ENCODE measurements at places on chromosomes 13 and 19.

DNA sequence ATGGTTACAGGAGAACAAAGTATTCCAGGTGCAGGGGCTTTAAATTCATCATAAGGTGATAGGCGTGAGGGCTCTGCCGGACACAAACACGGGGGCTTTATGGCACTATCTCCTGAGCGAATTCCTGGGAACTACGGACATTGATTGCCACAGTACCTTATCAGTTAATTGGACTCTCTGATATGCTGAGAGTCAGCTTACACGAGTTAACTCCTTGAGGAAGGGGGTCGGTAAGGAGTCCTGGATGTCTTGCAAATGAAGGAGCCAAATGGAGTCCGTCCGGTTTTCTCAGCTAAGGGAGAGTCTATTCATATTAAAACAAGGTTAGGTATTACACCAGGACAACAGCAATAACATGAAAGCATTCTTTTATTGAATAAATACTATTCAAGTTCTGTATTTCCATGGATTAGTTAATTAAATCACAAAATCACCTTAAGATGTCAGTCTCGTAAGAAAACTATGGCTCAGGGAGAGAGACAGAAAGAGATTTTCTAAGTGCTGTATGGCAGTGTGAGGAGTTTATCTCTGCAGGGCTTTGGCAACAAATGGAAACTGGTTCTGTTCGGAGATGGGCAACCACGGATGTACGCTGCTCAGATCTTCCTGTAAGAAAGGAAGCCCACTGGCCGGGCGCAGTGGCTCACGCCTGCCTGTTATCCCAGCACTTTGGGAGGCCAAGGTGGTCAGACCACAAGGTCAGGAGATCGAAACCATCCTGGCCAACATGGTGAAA lies 26.2 kb upstream of the HIF3A start:
- no peak for DNase-seq

- no peak for DNase-seq
Observed at GRCh38 chr13:24802074-24802473, 38.1 kb downstream of the RNF17 start.

- DNase-seq, result no peak
Observed at GRCh38 chr13:19587635-19588300, 26.4 kb upstream of the TPTE2 start.

DNA sequence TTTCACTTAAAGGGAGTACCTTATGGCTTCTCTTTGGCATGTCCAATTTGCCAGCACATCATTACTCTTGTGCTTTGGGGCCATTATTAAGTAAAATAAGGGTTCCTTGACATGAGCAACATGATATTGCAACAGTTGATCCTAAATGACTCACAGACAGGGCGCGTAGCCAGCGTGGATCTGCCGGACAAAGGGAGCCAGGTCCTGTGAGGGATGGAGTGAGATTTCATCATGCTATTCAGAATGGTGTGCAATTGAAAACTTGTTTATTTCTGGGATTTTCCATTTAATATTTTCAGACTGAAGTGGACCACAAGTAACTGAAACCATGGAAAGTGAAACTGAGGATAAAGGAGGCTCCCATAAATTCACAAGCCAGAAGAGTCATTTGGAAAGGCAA lies 48.6 kb upstream of the WASF3 start:
- no peak for DNase-seq

DNA sequence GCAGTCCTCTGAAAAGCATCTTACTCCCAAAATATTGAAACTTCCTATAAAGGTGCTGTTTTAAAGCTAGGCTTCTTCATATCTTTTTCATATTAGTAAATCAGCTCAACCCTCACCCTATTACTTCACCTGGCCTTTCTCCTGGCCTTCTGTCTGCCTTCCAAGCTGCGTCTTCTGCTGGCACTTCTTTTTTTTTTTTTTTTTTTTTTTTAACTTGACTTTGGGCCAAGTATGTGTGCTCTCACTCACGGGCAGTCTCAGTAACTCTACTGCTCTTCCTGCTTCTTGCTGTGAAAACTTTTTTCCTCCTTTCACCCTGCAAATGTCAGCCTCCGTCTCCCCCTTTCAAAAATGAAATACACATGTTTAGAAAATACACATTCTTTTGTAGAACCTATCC lies 41.2 kb upstream of the KCTD4 start:
- peak; percentile 3 for DNase-seq

DNA sequence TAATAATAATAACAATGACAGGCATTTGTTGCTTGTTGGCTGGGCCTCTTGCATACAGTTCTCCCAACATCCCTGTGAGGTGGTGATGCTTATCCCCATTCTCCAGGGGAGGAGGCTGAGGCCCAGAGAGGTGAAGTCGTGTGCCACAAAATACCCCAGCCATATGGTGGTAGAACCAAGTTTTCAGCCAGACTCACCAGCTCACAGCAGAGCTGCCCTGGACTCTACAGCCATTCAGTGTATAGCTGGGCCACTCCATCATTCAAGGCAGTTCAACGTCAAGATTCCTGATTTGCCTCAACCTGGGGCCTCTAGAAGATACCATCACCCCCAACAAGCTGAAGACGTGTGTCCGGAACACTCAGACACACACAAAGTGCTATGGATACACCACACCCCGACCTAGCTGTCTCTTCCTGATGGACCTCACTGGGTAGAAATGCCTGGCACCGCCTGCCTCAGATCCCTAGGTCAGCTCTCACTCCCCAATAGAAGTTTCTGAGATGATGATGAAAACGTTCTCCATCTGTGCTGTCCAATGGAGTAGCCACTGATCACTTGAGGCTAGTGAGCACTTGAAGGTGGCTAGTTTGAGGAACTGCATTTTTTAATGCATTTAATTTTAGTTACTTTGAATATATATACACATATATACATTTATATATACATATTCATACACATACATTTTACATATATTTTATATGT lies 4.3 kb upstream of the CEACAM19 start:
- DNase-seq, result no peak

GRCh38 chr19:51024924-51025323 lies 1.5 kb downstream of the KLK11 start:
- no peak for DNase-seq

DNA sequence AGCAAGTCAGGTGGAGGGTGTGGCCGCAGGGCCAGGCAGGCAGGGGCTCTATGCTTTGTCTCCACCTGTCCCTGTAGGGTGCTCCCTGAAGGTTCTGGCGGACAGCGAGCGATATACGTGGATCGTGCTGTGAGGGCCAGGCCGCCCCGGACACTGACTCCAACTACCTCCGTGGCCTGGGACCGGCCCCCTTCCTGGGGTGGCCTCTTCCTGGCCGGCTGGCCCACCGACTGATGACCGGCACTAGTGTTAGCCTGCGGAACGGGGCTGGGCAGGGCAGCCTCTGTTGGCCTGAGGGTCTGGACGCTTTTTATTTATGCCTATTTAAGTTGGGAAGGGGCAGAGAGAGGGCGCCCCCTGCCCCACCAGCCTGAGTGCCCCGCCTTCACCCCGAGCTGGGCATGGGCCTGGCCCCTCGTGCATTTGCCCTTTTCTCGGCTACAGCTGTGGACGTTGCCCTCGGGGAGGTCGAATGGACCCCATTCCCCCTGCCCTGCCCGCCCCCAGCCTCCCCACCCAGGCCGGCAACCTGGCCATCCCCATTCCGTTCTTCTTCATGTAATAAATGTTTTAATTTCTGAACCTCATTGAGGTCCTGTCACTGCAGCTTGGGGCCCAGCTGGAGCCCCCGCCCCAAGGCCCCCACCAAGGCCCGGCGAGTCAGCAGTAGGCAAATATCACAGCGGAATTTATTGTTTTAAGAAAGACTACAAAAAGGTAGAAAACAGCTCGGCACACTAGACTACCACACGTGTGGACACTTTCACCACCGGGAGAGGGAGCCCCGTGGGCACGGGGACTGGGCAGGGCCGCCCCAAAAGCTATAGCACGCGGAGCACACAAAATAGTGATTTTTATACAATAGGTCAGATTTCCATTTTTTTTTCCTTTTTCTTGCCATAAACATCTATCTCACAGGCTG lies 8.8 kb downstream of the DCAF15 start:
- no peak for DNase-seq

- no peak for DNase-seq
Observed at GRCh38 chr19:47084879-47085439, 28.6 kb downstream of the ZC3H4 start.

DNA sequence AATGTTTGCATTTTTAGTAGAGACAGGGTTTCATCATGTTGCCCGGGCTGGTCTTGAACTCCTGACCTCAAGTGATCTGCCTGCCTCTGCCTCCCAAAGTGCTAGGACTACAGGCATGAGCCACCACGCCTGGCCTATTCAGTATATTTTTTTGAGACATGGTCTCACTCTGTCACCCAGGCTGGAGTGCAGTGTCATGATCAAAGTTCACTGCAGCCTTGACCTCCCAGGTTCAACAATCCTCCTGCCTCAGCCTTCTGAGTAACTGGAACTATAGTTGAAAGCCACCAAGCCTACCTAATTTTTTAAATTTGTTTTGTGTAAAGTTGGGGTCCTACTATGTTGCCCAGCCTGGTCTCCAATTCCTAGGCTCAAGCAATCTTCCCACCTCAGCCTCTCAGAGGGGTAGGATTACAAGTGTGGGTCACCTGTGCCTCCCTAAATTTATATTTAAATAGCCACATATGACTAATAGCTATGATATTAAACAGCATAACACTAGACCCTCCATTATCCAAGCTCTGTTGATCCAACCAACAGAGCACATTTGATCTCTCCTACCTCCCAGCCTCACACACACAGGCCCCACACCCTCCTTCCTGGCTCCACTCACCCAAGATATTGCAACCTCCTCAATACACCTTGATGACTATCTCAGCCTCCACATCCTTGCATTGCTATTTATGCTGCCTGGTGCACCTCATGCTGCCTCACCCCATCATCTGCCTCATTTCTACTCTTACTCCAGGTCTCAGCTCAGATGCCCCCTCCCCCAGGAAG lies 2.1 kb upstream of the CEACAM19 start:
- DNase-seq, result no peak

GRCh38 chr19:46901701-46902401 lies 41.1 kb downstream of the ARHGAP35 start:
- no peak for DNase-seq

- DNase-seq, result no peak
Observed at GRCh38 chr13:89869312-89869711, 1478.2 kb upstream of the MIR17HG start.

GRCh38 chr13:45695198-45695730 lies 6.9 kb upstream of the CBY2 start:
- DNase-seq, result no peak

DNA sequence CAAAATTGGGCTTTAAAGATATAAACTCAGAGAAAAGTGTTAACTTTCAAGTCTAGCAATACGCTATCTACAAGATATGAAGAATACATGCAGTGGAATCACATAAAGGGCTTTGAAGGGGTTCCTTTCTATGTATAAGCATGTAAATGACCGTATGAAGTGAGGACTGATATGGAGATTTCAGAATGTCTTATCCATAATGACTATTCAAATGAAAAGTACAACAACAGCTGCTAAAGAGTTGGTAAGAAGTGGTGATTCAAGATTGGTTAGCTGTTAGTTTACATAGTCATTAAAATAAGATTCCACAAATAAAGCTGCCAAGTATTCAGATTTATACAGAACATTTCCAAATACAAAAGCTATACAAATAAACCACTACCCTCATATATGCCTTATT lies 153.4 kb upstream of the STARD13 start:
- DNase-seq, result no peak

DNA sequence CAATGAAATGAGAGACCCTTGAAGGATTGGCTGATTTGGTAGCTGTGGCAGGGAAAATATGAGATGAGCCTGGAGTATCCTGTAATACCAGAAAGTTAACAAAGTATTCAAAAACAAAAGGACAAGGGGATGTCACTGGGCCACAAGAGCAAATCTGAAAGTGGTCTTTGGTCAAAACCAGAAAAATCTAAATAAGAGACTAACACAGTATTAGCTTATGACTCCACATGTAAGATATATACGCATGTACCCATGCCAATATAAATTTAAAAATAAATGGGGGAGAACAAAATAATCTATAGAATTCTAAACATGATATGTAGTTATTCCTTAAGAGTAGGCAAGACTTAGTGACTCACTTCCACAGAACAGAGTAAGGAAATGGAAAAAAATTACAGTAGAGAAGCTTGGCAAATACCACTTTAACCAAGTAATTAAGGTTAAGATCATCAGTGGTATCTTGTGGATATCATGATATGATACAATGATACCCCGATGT lies 16.9 kb downstream of the KLF12 start:
- no peak for DNase-seq

DNA sequence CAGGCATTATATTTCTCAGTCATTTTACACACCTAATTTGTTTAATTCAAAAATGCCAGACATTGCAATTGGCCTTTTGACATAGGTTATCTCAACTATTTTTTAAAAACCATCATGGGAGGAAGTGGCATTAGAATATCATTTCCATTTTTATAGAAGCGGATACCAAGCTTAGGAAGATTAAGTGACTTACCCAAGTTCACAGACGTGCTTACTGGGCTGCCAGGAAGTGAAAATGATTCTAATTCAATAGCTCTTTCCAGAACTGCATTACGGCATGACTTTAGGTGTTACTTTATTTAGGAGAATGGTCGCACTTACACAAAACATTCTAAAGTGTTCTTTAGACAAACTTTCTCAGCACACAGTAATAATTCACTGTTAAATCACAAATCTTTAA lies 231.9 kb downstream of the KLF12 start:
- no peak for DNase-seq
